ENCODE measurements at places on chromosomes 1 and 21. TPM values are rescaled to one million over a fixed set of nuclear protein-coding genes. Genes with fewer than 3 reads are reported as not detected.
A peak's percentile ranks its signal among the peaks of the same experiment; 100 is the strongest.

DNA sequence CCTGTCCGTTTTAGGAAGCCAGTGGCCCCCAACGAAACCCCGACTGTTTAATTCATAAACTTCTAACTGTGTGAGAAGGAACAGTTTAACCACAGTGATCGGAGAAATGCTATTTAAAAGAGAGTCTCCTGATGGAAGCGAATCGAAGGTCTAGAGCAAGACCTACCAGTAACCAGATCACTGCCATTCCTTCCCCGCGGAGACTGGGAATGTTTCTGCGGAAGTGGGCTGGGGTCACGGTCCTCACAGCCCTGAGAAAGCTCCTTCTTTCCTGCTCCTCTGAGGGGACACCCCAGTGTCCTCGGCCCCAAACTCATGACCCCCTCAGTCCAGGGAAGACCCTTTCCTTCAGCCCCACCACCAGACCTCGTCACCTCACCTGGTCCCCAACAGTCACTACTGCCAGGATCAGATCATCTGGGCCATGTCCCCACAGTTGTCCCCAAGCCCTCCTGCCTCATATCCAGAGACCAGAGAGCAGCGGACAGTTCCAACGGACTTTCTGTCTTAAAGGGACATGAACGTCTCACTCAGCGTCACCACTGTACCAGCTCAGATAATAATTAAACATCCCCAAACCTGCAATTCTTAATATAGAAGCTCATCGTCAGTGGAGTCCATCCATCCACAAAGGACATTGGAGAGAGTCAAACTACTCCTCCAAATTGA, at the start of gene TCP10L:
Gene TCP10L, minus strand, starts transcription at position 482 of the 669 bp plus-strand sequence. CDS start 1,219 bp downstream, outside the sequence.
- no peak within 1 kb of the TSS for H3K27ac ChIP-seq
- no peaks in the 10 kb centered on the region for H3K4me1 ChIP-seq
- H3K36me3 ChIP-seq = no peaks in the 10 kb centered on the region
- DNase-seq = no peak

DNA sequence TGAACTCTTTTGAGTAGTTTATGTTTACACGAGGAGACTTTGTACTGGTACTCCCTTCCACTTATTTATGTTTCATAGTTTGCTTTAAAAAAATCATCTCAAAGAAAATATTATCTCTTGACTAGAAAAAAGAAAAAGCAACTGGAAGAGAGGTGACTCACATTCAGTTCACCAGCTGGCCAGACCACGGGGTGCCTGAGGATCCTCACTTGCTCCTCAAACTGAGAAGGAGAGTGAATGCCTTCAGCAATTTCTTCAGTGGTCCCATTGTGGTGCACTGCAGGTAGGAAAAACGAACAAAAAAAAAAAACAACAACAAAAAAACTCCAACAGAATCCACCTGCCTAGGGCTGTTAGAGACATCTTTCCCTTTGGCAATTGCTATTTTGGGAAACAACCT, 102.9 kb downstream of the PTPRC start:
- no peak for DNase-seq
- H3K27ac ChIP-seq = no peak overlapping the region
- H3K36me3 ChIP-seq = no peaks in the 10 kb centered on the region
- H3K4me1 ChIP-seq = no peaks in the 10 kb centered on the region
- H3K27me3 ChIP-seq = no peaks in the 10 kb centered on the region
- no peak overlapping the region for H3K4me3 ChIP-seq

GRCh38 chr1:156796340-156797097, 20.1 kb downstream of the SH2D2A start:
- peaks cover 10% of the 10 kb centered on the region for H3K4me1 ChIP-seq
- no peaks in the 10 kb centered on the region for H3K27me3 ChIP-seq
- no peak overlapping the region for H3K4me3 ChIP-seq
- peaks cover 84% of the 10 kb centered on the region for H3K36me3 ChIP-seq

GRCh38 chr1:200038981-200039848, 11.7 kb downstream of the NR5A2 start:
- peaks cover 79% of the 10 kb centered on the region for H3K27me3 ChIP-seq
- no peak overlapping the region for H3K27ac ChIP-seq
- H3K4me3 ChIP-seq = peak overlapping the region; percentile 70
- peaks cover 7% of the 10 kb centered on the region for H3K4me1 ChIP-seq
- peak; percentile 71 for DNase-seq

GRCh38 chr1:236492378-236492777, 31.4 kb upstream of the LGALS8 start:
- H3K36me3 ChIP-seq = no peaks in the 10 kb centered on the region
- no peak overlapping the region for H3K27ac ChIP-seq
- H3K4me3 ChIP-seq = no peak overlapping the region
- no peaks in the 10 kb centered on the region for H3K27me3 ChIP-seq

GRCh38 chr1:44250068-44250781, 37.0 kb downstream of the DMAP1 start:
- no peaks in the 10 kb centered on the region for H3K4me1 ChIP-seq
- no peak overlapping the region for H3K27ac ChIP-seq
- no peak for DNase-seq

DNA sequence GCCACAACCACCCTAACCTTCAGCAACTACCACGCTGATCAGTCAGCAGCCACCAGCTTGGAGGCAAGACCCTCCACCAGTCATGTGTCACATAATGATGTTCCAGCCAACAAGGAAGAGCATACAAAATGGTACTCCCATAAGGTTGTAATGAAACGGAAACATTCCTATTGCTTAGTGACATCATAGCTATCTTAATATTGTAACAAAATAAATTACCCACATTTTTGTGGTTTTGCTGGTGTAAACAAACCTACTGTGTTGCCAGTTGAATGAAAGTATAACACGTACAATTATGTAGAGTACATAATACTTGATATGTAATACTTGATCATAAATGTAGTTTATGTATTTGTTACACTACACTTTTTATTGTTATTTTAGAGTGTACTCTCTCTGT, 1363.2 kb upstream of the ADGRL4 start:
- no peaks in the 10 kb centered on the region for H3K27me3 ChIP-seq
- no peak for DNase-seq
- no peaks in the 10 kb centered on the region for H3K4me1 ChIP-seq
- no peak overlapping the region for H3K27ac ChIP-seq
- no peaks in the 10 kb centered on the region for H3K36me3 ChIP-seq

GRCh38 chr21:20108016-20108415, 890.2 kb upstream of the NCAM2 start:
- no peaks in the 10 kb centered on the region for H3K27me3 ChIP-seq
- no peak overlapping the region for H3K4me3 ChIP-seq

- peaks cover 68% of the 10 kb centered on the region for H3K36me3 ChIP-seq
- H3K4me1 ChIP-seq = peaks cover 31% of the 10 kb centered on the region
- DNase-seq = peak; percentile 17
- no peaks in the 10 kb centered on the region for H3K27me3 ChIP-seq
- no peak overlapping the region for H3K4me3 ChIP-seq
Measured at GRCh38 chr1:40984066-40984465, 4.6 kb downstream of the CTPS1 start.

- no peak for DNase-seq
- no peaks in the 10 kb centered on the region for H3K27me3 ChIP-seq
- no peak overlapping the region for H3K4me3 ChIP-seq
- H3K36me3 ChIP-seq = no peaks in the 10 kb centered on the region
Measured at GRCh38 chr1:235582130-235582529, 67.5 kb downstream of the GNG4 start.

DNA sequence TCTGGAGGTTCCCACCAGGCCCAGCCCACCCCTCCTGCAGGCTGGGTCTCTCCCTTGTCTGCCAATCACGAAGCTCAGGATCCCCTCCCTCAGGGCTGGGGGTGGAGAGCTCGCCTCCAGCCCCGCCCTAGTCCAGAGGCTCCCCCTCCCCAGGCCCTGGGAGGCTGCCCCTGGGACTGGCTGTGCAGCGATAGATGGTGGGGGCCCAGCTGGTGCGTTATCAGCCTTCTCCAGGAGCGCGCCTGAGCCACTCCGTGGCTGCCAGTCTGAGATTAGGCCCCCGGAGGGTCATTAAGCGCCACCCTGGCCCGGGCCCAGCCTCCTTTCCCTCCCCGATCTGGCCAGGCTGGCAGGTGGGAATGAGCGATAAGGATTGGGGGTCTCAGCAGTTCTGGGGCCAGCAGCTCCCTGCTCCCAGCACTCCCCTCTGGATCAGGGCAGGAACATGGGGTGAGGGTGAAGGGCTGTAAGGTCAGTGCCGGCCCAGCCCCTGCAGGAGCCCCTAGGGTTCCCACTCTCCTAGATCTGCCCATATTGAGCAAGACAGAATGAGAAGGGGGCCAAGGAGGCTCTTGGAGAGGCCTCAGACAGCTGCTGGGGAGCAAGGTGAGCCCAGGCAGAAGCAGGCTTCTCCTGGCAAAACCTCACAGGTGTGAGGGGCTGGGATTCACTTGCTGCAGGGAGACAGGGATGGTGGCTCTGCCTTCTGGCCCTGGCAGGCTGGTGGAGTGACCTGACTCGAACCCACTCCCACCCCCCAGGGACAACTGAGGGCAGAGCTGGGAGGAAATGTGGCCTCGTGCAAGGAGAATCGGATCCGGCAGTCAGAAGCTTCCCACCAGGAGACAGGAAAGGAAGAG, 8.5 kb downstream of the PDZK1IP1 start:
- H3K36me3 ChIP-seq = no peaks in the 10 kb centered on the region
- no peak overlapping the region for H3K4me3 ChIP-seq
- DNase-seq = no peak
- H3K4me1 ChIP-seq = peaks cover 6% of the 10 kb centered on the region
- no peaks in the 10 kb centered on the region for H3K27me3 ChIP-seq

- DNase-seq = peak; percentile 57
- peak overlapping the region; percentile 65 for H3K4me3 ChIP-seq
- H3K27me3 ChIP-seq = no peaks in the 10 kb centered on the region
- no peaks in the 10 kb centered on the region for H3K36me3 ChIP-seq
- peaks cover 36% of the 10 kb centered on the region for H3K4me1 ChIP-seq
Measured at GRCh38 chr1:226702318-226702956, 36.6 kb downstream of the ITPKB start.

DNA sequence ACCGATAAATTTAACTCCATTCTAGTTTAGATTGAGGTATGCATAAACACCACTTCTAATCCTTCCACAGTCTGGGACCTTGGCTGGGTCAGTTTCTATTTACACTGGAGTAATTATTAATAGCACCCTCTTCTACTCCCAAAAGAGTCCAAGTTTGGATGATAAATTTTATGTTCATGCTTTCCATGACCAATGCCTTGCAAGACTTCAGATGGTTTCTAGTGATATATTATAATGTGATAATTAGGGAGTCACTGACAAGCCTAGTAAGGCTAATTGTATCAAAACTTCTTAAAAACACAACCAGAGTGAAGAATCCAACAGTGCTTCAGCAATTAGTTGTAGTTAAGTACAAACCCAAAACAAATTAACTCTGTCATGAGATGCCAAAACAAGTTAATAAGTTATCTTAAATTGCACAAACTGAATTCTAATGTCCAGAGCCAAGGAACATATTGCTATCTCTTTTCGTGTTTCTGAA, 489.6 kb downstream of the TTLL7 start:
- no peaks in the 10 kb centered on the region for H3K4me1 ChIP-seq
- no peak overlapping the region for H3K4me3 ChIP-seq
- no peak for DNase-seq
- no peak overlapping the region for H3K27ac ChIP-seq
- peaks cover 3% of the 10 kb centered on the region for H3K27me3 ChIP-seq
- no peaks in the 10 kb centered on the region for H3K36me3 ChIP-seq

- DNase-seq = no peak
- H3K36me3 ChIP-seq = no peaks in the 10 kb centered on the region
- H3K27ac ChIP-seq = no peak overlapping the region
- peaks cover 15% of the 10 kb centered on the region for H3K4me1 ChIP-seq
- no peaks in the 10 kb centered on the region for H3K27me3 ChIP-seq
Measured at GRCh38 chr1:88191917-88192316, 492.2 kb upstream of the PKN2 start.

- H3K36me3 ChIP-seq = no peaks in the 10 kb centered on the region
- H3K27ac ChIP-seq = no peak overlapping the region
Measured at GRCh38 chr1:47178654-47179016, 11.2 kb downstream of the PDZK1IP1 start.

DNA sequence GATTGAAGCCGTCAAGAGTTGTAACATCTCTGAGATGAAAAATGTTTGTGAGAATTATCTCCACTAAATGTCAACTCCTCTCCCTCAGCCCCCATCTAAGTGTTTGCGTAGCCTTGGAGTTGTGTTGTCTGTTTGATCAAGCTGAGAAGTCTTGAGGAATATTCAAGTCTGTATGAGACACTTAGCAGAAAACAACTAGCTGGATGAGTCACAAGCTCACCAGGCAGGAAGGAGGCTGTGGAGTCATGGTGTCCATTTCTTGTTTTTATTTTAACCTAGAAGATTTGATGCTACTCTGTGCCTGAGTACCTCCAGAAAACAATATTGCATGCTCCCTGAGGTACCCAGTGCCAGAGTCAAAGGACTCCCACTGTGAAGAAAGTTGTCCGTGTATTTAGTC, 211.6 kb upstream of the PLXNA2 start:
- no peaks in the 10 kb centered on the region for H3K36me3 ChIP-seq
- H3K4me3 ChIP-seq = no peak overlapping the region
- H3K27ac ChIP-seq = no peak overlapping the region
- H3K27me3 ChIP-seq = no peaks in the 10 kb centered on the region

DNA sequence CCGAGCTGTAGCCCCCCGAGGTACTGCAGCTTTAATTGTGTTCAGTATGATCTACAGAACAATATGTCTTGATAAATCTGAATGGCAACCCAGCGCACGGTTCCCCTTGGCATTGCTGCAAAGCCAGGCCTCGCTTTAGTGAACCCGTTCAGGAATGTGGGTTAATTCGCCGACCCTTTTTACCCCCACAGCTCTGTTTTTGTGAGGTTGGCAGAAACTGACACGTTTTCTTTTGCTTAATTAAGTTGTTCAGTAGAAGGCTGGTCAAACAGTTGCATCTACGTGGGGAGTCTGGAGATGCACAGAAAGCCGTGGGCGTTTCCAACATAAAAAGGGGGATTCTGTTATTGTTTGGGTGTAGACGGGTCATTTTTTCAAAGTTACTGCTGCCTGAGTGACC, 43.2 kb downstream of the OLIG1 start:
- peaks cover 100% of the 10 kb centered on the region for H3K27me3 ChIP-seq
- H3K36me3 ChIP-seq = no peaks in the 10 kb centered on the region
- no peak for DNase-seq
- H3K4me1 ChIP-seq = no peaks in the 10 kb centered on the region

Gene SPRR2F
- total RNA-seq = not detected

Gene ASCL5
- 2.4 TPM for total RNA-seq

Gene COL6A1
- 487 TPM for total RNA-seq

Gene GMEB1
- 10.8 TPM for total RNA-seq

Gene PODN
- total RNA-seq = not detected

Gene KIRREL1
- 49.8 TPM for total RNA-seq

All from PC-3 (cell line).